Mammary epithelial cell (primary cell): ENCODE measurements at places on chromosomes 6 and 20.

GRCh38 chr6:166935353-166935752 lies 21.0 kb downstream of the RNASET2 start:
- no peak for DNase-seq

DNA sequence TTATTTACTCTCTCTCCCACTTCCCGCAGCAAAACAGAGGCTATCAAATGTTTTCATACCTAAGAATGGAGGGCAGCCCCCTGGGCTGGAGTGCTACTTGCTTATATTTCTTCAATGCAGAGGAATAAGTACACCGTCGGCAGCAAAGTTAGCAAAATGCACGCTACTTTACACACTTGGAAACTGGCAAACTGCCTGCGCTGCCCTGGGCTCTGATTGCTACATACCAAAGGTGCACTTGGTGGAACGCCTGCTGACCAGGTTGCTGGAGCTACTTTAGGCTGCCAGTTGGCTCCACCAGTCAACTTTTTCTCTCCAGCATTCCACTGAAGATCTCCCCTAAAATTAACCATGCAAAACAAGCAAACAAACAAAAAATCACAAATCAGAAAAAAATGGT lies 62.4 kb downstream of the PRSS35 start:
- no peak for DNase-seq

GRCh38 chr6:4564801-4565271 lies 211.4 kb upstream of the CDYL start:
- DNase-seq, result no peak

GRCh38 chr6:126811321-126811720 lies 307.1 kb upstream of the RSPO3 start:
- no peak for DNase-seq

- no peak for DNase-seq
These were observed 19.6 kb downstream of the TGM3 start for GRCh38 chr20:2315440-2315778.

GRCh38 chr6:43982084-43982625 lies 145.1 kb downstream of the MRPL14 start:
- DNase-seq, result no peak

DNA sequence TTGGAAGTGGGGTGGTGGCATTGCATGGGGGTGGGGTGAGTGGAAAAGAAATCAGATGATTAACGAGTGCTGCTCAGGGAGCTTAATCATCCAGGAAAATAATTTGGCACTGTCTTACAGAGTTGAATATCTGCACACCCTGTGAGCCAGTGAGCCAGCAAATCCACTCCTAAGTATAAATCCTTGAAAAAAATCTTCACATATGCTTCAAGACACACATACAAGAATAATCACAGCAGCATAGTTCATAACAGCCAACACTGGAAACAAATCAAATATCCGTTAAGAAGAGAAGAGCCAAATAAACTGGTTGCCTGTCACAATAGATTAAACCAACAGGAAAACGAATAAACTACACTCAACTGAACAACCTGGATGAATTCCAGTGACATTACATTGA lies 62.8 kb downstream of the SAMD3 start:
- DNase-seq, result no peak

DNA sequence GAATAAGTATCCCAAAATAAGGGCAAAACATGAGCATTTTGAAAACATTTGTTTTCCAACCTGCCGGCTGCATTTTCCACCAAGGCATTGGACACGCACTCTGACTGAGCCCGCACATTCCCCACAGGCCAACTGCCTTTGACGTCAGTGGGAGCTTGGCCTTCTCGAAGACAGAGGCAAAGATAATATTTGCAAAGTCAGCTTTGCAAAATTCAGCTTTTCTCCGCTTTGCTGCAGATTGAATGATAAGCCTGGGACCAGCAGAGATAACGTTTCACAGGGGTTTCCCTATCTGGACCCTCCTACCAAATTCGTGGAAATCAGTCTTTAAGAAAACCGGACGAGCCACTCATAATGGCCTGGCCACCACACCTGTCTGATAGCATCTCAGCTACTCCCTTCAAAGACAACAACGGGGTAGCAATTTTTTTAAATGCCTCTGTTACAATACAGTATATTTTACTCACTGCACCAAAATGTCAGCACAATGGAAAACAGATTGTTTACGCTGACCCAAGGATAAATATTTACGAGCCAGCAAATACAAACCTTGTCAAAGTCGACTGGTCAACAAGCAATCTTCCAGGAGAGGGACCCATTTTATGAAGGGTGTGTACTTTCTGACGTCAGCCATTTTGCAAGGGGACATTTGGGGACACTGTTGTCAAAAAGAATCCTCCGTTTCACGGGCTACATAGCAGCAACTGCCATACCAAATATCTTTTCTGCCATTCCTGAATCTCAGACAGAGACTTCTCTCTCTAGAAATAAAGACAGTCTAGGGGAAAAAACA lies 100.5 kb downstream of the TFAP2A start:
- DNase-seq, result no peak

DNA sequence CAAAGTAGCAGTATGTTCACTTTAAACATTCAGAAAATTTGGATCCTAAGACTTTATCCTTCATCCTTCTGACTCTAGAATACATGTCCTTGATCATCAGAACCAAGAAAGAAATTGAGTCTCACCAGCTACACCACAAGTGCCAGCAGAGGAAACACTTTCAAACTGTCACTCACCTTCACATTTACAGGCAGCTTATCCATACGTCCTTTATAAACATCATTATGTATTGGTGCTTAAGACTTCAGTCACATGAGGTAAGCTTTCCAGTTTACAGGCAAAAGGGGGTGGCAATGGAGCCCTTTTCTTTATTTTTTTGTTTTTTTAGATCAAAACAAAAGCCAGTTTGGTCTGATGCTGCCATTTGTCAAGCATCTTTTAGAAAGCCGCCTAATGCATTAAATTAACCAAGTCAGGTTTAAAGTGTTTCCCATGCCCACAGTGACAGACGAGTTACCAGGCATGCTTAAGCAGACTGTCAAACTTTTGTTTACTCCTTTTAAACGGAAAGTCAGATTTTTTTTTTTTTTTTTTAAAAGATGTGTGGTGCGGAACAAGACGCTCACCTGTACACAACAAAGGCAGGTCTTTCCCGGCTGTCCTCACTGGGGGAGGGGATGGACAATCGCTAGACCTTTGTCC lies 952 bp upstream of the BRPF3 start:
- DNase-seq, result peak; percentile 2

DNA sequence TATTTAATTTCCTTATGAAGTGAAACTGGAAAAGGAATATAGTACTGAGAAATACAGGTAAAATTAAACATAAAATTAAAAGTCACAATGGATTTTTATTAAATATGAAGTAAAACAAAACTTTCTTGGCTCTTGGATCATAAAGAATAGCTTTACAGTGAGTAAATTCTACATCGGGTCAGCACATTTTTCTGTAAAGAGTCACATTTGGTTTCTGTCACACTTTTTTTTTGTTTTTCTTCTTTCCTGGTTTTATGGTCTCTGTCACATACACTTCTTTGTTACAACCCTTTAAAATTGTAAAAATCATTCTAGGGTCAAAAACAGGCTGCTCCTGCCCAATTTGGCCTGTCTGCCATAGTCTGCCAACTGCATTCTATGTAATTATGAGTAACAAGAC lies 254.4 kb upstream of the POU3F2 start:
- DNase-seq, result peak; percentile 16

DNA sequence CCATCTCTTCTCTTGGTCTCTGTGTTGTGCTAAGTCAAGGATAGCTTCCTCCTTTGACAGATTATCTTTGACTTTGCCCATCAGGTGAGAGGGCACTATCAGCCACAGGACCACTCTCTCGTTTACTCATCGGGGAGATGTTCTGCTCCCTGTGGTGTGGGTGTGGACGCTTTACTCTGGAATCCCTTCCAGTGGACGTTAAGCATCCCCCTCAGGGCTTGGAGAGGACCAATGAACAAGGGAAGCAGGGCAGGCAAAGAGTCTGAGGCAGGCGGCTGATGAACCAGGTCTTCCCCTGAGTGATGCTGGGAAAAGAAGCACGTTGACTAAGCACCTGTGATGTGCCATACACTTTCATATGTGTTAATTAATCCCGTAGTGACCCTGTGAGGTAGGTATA lies 21.0 kb upstream of the RNF24 start:
- no peak for DNase-seq

GRCh38 chr20:54680872-54681619 lies 205.7 kb downstream of the DOK5 start:
- peak; percentile 10 for DNase-seq

DNA sequence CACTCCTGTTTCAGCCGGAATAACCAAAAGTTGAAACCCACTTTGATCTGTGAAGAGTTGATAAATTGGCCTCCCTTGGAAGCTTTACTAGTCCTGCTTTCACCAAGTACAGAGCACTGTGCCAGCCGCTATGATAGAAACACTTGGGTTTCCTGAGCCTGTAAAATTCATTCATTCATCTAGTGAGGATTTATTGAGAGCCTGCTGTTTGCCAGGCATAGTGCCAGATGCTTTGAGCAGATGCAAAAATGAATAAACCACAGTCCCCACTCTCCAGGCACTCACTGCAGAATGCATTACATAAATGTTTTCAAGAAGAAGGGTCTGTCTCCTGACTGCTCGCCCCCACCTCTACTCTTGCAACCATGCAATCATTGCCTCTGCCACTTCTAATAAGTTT lies 25.3 kb upstream of the TMEM217 start:
- DNase-seq, result no peak

DNA sequence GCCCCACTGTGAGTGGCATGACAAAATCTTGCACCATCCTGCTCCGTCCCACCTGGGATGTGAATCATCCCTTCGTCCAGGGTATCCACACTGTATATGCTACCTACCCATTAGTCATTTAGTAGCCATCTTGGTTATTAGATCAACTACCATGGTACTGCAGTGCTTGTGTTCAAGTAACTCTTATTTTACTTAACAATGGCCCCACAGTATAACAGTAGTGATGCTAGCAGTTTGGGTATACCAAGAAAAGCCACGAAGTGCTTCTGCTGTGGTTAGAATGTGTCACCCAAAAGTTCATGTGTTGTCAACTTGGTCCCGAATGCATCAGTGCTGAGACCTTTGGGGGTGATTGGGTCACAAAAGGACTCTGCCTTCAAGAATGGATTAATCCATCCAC lies 11.7 kb downstream of the OSER1 start:
- no peak for DNase-seq

- peak; percentile 17 for DNase-seq
These were observed 147.4 kb downstream of the FOXC1 start for GRCh38 chr6:1757131-1757530.

DNA sequence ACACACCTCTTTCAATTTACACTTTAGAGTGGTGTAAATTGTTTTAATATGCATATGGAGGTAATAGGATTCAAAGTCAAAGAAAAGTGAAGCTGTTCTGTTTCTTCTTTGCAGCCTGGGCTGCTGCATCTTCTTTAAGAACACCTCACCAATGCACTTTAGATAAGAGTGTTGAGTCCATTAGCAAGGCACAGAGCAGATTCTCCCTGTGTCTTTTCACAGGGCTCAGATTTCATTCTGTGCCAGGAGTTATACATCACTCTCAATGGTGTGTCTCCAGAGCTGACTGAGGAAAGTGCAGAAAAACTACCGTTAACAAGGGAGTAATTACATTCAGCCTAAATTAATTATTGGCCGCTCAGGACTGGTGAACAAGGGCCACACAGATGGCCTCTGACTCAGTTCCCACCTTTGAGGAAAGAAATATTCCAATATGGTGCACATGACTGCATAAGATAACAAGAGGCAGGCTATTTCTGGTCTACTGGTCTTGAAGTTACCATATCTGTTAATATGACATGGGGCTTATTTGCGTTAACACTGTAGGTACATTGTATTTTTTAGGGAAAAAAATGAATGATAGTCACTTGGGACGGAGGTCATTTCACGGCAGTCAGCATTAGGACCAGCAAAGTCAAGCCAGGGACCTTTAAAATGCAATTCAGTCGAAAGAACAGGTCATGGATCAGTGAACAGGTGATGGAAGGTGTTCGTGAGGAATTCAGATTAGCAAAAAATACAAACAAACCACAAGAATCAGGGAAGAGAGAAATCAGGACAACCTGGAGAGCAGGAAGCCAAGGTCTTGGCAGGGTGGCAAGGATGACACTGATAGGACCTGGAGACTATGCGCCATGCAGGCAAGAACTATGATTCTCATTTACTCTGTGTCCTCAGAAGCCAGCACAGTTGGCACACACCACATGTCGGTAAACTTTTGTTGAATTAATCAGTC lies 203.7 kb downstream of the TBX18 start:
- no peak for DNase-seq

DNA sequence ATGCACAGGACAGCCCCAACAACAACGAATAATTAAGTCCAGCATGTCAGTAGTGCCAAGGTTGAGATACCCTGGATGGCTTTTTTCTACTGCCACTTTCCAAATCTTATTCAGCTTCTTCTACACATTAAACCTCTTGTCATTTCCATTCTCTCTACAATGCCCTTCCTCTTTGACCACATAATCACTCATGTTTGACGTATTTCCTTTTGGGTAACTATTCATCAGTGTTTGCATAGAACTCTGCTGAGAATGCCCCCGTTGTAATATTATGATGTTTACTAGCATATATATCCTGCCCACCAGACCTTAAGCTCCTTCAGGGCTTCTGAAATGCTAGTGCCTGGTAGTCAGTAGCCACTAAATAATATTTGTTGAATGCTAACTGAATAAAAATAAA lies 515.3 kb upstream of the RNF217 start:
- no peak for DNase-seq

DNA sequence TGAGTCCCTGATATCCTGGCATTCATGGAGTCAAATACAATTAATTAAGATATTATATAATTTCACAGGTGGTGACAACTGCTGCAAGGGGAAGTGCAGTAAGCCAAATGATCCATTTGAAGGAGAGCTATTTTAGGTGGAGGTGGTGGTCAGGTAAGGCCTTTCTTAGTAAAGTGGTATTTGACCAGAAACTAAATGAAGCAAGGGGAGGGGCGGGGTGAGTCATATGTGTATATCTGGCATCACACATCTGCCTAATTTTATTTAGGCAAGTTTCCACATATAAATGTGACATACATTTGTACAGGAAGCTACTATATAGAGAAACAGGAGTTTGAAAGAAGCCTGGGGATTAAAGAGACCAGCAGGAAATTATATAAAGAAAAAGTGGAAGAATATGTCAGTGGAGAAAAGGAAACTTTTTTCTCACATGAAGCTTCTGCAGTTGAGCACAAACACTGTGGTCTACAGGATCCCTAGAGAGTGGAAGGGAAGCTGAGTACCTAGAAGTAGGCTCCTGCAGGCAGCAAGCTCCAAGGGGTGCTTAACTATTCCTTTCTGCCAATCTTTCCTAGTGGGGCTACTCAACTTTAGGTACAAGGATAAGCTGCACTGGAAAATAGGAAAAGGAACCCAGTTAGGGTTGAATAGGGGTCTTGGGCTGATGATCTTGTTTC lies 99.6 kb downstream of the OGFRL1 start:
- DNase-seq, result peak; percentile 73

DNA sequence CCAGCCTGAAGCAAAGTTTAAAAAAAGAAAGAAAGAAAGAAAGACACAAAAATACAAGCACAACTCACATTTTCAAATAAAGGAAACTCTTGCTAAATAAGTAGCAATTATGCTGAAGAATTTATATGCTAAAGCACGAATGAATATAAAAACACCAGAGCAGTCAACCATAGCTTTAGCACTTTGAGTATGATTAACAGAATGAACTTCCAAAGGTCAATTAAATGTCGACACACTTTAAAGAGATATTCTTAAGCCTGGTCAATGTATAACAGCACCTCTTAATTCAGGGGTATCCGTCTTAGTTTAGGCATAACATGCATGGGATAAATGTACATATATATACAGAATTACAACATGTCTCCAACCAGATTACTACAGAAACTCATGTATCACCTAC lies 125.9 kb downstream of the OGFRL1 start:
- DNase-seq, result no peak
